Stimulated activated CD4-positive, alpha-beta T cell treated with anti-CD3 and anti-CD28 coated beads, Interleukin-12 subunit alpha, Interleukin-12 subunit beta, amount 100 ng/mL, for 48 hours (primary cell): ENCODE measurements at places on chromosomes 5 and 9.

DNA sequence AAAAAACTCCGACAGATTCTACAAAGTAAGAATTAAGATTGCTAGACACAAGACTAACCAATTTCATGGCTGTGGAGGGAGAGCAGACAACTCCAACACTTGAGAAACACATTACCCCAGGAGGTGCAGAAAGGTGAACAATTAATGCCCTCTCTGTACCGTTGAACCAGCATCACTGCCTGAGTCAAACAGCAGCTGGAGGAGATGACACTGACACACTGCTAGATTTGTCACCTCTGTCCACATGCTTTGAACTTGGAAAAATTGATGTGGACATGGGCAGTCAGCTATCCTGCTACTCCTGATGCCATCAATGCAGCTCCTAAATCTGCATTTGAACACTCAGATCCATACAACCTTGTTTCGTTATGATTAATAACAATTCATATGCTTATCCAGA lies 51.7 kb downstream of the GPBP1 start:
- no peak for DNase-seq

DNA sequence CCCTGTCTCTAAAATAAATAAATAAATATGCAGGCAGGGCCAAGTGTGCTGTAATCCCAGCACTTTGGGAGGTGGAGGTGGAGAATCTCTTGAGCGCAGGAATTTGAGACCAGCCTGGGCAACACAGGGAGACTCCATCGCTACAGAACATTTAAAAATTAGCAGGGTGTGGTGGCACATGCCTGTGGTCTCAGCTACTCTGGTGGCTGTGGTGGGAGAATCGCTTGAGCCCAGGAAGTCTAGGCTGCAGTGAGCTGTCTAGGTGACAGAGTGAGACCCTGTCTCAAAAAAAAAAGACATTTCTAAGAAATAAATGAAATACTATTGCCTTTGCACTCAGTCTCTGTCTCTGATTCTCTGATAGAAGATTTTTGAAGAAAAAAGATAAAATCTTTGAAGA lies 1.2 kb upstream of the PCDHGA10 start:
- no peak for DNase-seq

GRCh38 chr5:87661784-87662566 lies 249.2 kb upstream of the CCNH start:
- no peak for DNase-seq

DNA sequence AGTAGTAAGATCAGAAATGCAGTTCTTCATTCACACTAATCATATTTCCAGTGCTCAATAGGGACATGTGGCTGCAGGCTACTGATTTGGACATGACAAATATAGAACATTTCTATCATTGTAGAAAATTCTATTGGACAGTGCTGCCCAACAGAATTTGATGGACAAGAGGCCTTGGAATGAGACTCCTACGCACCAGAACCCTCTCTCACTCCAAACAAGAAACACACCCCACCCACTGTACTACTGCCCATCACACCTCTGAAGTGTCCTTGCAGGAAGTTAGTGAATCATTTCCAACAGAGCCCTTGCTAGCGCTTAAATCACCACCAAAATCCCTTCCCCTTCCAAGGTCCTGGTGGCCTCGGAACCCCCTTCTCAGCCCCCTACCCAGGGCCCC lies 66.5 kb downstream of the ROR2 start:
- no peak for DNase-seq

GRCh38 chr5:51889703-51890102 lies 506.5 kb downstream of the ISL1 start:
- DNase-seq: no peak

- DNase-seq: no peak
Observed at GRCh38 chr9:94971378-94972131, 245.1 kb downstream of the AOPEP start.

GRCh38 chr9:87655731-87656130 lies 70.2 kb upstream of the CTSL start:
- DNase-seq: no peak

- no peak for DNase-seq
Observed at GRCh38 chr5:138651767-138652117, 76.5 kb upstream of the HSPA9 start.

DNA sequence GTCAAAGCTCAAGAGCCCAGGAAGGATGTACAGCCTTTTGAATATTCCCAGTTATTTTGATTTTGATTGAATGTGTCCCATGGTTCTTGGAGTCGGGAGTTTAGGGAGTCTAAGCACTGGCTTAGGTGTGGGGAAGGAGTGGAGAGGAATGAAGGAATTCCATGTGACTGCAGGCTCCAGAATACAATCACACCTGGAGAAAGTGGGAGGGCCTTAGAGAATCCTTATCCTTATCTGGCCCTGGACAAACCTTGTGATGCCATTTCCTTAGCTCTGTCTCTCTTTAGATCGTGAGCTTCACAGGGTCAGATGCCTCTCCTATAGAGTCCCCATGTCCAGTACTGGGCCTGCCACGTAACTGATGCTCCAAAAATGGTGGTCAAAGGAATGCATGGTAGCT lies 4.2 kb upstream of the EEIG1 start:
- no peak for DNase-seq

DNA sequence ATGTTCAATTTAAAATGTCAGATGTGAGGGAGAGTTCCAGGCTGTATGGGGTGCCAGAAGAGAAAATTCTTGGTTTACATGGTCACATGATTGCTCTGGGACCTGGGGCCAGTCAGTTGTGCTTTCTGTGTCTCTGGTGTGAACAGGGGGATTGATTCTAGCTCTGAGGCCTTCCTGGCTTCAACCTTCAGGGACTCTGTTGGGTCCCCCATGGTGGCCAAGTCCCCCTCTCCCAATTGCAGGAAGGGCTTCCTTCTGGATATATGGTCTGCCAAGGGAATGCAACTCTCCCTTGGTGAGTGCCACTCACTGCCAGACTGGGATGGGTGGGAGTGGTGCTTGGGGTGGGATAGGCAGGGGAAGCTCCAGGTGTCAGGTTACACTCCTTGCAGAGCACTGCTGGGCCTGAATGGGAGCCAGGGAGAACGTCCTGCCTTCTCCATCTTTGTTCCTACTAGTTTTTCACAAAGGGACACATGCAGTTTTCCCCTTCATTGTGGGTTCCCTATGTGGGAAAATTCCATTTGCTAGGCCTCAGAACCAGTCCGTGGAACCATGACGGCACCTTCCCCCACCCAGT lies 153.2 kb downstream of the MELK start:
- DNase-seq: no peak

GRCh38 chr9:127611899-127612790 lies at the start of gene STXBP1:
STXBP1 (plus strand) TSS chr9:127612277; CDS start chr9:127612404, 127 bp downstream.
- peak; percentile 78 for DNase-seq

GRCh38 chr9:15873573-15874177 lies 320.8 kb downstream of the CCDC171 start:
- DNase-seq: no peak

DNA sequence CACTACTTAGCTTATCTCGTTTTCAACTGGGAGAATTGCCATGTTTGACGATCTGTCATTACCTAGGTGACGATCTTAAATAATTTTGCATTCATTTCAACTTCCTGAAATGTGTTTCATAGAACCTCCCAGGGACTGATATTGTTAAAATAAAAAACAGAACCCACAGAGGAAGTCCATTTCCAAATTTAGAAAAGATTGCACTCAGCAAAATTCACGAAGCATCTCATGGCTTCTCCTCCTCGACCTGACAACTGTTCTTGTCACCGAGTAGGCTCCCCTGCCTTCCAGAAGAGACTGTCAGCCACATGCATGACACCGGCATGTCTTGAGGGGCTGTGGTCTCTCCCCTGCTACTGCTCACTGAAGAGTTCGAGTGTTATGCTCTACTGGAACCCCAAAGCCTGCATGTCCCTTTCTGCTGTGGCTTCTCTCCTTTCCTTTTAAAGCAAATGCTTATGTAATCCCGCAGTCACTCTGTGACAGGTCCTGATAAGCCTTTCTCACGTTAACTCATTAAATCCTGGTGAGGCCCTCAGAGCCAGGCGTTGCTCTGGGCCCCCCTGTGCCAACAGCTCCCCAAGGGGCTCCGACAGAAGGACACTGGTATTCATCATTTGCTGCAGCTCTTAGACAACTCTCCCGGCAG lies 26.8 kb upstream of the ANKRD33B start:
- DNase-seq: no peak

GRCh38 chr5:7396713-7397454 lies 946 bp downstream of the ADCY2 start:
- DNase-seq: no peak

DNA sequence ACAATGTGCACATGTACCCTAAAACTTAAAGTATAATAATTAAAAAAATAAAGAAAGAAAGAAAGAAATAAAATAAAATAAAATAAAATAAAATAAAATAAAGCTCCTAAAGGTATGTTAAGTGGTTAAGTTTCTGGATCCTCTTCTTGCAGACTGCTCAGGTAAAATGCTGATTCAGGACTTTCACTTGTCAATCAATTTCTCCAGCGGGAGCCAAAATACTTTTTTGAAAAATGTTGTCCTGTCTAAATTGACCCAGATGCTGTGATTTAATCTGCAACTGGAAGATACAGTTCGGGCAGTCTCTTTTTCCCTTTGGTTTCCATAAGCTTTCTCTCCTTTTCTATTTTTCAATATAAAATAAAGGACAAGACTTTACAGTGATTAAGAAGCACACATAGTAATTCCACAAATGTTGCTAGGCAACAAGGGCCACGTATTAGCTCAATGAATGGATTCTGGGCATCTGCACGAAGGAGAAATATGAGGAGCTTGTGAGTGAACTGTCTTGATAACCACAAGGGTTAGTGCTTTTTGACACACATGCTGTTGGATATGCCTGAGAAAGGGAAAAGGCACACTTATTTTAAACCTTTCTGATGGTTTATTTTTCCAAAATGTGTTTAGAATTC lies 38.6 kb downstream of the HTR4 start:
- DNase-seq: no peak

DNA sequence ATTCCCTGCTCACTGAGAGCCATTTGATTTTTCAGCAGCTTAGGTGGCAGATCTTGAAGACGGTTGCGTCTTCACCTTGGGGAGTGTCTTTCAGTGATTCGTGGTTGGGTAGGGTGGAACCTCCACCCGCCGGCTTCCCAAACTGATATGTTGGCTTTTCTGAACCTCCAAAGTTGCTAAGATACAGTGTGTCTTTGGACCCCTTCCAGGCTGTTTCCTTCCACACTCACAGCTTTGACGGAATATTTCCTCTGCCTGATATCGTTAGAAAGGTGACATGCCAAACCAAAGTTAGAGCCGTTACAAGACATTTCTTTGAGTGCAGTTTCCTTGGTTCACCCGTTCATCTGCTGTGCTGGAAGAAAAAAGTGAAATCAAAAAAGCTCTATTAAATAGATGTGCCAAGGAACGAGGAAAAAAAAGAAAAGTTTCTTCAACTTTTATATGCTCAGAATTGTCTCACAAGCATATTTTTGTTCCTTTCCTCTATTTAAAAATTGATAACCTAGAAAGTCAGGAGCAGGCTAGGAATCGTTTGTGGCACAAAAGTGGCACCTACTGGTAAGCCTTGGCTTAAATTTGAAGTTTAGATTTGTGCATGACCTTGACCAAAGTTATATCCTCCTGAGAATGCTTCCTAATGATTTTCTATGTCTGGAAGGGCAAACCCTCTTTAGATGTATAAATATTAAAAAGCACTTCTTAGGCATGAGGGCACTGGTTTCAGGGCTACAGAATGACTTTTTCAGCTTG lies 270.7 kb upstream of the WWC1 start:
- DNase-seq: no peak

- no peak for DNase-seq
Observed at GRCh38 chr9:93126151-93126781, 7.8 kb downstream of the NINJ1 start.

DNA sequence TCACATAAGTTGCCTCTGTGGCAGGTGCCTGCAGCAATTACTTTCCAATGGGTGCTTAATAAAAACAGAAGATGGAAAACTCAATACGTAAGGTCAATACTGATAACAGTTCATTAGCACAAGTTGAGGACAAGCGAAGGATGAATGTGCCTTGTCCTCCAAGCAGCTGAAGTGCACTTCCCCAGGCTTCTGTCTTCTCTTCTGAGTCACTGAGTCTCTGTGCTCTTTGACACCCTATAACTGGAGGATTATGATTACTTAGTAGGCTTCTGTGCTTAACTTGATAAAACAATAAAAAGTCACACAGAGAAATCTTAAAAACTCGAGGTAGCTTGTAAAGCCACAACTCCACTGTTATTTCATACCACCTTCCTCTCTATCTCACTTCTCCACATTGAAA lies 216.6 kb upstream of the ADCY2 start:
- DNase-seq: no peak

DNA sequence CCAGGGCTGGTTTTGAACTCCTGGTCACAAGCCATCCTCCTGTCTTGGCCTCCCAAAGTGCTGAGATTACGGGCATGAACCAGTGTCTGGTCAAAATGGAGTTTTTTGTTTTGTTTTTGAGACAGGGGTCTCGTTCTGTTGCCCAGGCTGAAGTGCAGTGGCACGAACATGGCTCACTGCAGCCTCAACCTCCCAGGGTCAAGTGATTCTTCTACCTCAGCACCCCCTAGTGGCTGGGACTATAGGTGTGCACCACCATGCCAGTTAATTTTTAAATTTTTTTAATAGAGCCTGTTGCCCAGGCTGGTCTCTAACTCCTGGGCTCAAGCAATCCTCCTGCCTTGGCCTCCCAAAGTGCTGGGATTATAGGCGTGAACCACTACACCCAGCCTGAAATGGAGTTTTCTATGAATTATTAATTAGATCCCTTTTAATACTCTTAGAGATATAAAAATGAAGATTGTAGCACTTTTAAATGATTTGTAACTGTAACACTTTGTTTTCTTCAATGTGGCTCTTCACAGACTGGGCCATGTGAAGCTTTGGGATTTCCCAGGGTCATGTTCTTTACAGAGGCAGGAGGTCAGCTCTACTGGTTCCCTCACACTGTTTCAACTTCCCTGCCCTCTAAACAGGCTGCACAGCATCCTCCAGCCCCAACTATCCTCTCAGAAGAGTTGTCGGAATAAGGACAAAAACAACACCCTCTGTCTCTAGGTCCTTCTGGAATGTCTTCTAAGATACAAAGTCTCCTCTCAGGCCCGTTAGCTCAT lies 32.7 kb upstream of the SPARC start:
- peak; percentile 24 for DNase-seq
